ENCODE measurements at places on chromosomes 12 and 14.

- DNase-seq: no peak
Observed at GRCh38 chr14:52020866-52021717, 31.7 kb downstream of the RTRAF start.

- DNase-seq: no peak
Observed at GRCh38 chr12:19925841-19926240, 442.5 kb upstream of the PDE3A start.

DNA sequence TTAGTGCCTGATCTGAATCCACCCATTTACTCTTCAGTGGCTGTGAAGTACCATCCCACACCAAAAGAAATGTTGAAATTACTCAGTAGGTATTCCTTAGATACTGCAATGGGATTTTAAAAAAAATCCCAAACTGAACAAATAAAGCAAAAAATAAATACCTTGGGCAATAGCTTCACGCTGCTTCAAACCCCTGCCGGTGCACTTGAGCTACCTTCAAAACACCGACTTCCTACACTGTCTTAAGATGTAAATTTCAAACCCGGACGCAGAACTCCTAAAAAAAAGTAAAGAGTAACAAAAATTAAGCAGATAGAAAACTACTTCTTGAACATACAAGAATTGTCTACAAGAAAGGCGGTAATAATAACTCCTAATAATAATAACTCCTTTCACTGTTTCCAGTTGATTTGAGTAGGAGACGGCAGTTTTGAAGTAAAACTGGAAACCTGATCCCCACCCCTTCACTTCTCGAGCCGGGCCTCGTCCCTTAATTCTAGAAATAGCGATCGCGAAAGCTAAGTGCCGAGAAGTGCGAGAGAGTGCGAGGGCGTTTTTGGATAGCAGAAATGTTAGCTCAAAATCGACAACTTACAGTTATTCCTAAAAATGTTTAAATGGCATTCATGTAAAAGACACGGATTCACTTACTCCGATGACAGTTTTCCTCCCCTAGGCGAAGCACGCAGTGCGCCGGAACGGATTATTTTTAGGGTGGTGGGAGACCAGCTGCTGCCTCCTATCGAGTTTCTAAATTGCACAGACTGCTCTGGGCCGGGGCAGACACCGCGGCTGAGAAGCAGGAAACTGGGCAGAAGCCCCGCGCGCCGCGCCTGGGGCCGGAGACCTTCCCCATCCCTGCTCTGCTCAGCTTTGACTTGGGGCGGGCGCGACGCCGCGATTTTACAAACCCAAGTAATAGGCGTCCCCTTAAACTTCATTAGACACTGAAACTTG, at the start of gene ABCC9:
Gene ABCC9 (minus strand): TSS at position 878 of the 957 bp plus-strand sequence. CDS start 4,752 bp downstream, outside the sequence.
- DNase-seq: peak; percentile 16

DNA sequence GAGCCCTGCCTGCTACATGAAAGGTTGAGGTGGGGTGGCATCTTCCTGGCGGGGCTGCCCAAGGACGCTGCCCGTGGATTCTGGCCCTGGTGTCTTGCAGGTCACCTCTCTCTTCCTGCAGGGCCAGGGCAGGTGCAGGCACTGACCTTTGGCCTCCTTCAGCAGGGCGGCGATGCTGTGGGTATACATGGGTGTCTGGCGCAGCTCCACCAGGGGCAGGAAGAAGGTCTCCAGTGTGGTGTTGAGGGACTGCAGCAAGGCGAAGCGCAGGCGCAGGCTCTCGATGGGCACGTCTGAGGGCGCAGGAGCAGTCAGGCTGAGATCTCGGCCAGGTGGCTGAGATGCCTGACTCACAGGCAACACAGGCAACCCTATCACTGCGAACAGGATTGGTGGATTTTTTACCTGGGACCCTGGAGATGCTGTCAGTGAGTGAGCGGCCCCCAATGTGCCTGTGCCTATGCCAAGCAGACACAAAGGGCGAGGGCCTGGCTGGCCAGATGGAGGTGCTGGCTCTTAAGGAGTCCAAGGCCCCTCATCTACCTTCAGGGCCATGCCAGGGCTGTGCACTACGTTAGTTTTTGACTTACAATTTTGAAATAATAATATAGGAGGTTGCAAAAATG, 45.7 kb downstream of the TRAFD1 start:
- DNase-seq: no peak

DNA sequence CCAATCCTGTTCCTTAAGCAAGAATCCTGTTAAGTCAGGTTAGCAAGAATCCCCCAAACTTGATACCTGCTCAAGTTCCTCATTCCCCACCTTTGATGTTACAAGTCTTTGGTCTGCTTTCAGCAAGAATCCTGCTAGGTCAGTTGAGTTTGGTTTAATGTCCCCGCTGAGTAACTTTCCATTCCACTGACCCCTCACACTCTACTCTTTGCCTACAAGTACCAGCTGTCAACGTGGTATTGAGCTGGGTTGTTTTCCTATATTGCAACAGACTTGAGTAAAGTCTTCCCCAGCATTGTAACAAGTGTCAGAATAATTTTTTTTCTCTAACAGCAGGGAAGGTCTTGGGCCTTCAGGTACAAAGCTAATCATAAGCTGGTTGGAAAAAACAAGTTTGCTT, 6.3 kb downstream of the PPM1H start:
- DNase-seq: no peak

DNA sequence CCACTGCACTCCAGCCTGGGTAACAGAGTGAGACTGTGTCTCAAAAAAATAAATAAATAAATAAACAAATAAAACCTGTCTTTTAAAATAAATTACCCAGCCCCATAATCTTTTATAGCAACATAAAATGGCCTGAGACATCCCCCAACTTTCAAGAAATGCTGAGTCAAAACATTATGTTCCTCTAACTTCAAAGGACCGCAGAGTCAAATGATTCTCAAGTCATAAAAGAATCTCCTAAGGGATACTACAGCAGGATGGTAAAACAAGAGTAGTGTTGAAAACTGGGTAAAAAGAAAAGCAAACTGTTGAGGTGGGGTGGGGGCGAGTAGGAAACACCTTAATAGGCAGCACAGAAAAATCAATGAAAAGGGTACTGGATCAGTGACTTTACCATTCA, 9.5 kb downstream of the BLTP3B start:
- no peak for DNase-seq

GRCh38 chr12:5785601-5786000, 159.5 kb downstream of the ANO2 start:
- no peak for DNase-seq

DNA sequence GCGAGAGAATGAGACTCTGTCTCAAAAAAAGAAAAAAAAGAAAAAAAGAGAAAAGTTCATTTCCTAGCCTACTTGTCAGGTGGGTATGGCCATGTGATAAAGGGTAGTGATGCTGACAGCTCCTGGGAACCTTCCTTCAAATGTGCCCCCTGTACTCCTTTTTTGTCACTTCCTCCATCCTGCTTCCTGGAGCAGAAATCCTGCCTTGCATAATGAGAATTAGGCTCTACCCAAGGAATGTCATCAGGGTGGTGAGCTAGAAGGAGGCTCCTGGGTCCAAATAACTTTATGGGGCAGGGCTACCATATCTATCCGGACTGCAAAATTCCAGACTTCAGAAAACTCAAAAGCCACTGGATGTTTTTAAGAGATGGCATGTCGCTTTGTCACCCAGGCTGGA, 27.8 kb upstream of the FBXO34 start:
- DNase-seq: no peak

DNA sequence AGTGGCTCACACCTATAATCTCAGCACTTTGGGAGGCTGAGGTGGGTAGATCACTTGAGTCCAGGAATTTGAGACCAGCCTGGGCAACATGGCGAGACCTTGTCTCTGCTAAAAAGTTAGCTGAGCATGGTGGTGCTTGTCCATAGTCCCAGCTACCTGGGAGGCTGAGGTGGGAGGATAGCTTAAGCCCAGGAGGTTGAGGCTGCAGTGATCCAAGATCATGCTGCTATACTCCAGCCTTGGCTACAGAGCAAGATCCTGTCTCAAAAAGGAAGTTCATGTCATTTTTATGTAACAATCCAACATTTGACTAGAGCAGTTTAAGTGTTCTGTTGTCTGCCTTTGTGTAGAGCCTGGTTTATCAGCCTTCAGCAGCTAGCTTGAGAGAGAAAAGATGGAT, 6.2 kb downstream of the OXA1L start:
- no peak for DNase-seq

DNA sequence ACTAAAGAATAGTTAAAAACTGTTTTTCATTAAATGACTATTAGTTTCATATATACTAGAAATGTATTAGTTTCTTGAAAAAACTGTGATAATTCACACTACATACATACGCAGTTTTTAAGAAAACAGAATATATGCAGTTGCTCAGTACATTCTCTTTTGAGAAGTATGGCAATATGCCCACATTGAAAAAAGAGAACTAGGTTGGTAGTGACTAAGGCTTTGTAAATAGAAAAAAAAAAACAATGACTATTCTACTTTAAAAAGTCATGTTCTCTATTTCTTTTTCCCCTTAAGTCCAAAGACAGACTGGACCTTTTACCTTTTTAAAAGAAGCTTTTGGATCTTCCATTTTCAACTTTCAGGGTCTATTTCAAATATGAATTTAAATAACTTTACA, 25.0 kb downstream of the SNX6 start:
- no peak for DNase-seq

- DNase-seq: no peak
Observed at GRCh38 chr14:72786378-72787350, 107.2 kb downstream of the DPF3 start.

DNA sequence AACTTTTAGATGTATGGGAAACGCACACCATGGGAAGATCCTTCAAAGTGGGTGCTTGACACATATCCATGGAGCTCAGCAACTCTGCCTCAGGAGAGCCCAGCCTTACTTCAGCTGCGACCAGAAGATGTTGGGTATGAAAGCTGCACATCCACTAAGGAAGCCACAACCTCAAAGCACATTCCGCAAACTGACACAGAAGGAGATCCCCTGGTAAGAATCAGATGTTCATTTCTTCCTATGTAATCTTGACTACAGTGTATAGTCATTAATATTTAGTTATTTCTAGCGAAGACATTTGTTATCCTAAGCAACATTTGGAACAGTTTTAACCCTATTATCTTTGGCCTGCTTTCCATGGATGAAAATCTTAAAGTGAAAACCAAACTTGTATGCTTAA, 374.2 kb downstream of the NAV3 start:
- no peak for DNase-seq

GRCh38 chr14:37590428-37591139, 4.5 kb downstream of the FOXA1 start:
- DNase-seq: no peak

DNA sequence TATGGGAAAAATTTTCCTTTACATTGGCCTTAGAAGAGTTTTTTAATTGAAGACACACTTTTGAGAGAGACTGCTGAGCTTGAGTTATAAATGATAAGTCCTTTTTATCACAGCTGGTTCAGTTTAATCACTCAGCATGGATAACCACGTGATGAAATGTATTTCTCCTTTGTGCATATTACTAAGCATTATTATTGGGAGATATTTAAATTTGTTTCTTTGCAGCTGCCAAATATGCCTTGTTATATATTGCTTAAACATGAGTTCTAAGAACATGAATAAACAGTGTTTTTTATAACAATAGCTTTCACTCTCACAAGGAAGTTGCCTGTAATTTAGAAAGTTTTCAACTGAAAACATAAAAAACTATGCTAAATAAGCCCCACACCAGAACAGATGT, 293.5 kb upstream of the LRFN5 start:
- DNase-seq: no peak
